ENCODE measurements at places on chromosomes 5 and 9.

DNA sequence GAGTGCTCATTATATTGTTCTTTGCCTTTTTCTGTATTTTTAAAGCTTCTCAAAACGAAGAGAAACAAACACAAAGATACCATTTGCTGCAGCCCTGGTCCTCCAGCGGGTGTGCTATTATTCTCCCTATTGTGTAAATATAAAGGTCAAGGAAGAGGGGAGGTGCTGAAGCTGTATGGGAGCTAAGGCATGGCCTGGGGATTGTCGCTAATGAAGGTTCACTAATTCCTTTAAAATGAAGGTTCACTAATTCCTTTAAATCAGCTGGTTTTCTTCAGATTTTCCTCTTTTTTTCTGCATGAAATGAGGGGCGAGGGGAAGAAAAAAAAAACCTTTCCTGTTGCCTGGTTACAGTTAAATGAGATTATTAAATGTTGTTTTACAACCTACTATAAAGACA lies 74.5 kb upstream of the MAP1B start:
- DNase-seq = no peak

- DNase-seq = no peak
These were observed 329.2 kb upstream of the CCNH start for GRCh38 chr5:87741881-87742280.

DNA sequence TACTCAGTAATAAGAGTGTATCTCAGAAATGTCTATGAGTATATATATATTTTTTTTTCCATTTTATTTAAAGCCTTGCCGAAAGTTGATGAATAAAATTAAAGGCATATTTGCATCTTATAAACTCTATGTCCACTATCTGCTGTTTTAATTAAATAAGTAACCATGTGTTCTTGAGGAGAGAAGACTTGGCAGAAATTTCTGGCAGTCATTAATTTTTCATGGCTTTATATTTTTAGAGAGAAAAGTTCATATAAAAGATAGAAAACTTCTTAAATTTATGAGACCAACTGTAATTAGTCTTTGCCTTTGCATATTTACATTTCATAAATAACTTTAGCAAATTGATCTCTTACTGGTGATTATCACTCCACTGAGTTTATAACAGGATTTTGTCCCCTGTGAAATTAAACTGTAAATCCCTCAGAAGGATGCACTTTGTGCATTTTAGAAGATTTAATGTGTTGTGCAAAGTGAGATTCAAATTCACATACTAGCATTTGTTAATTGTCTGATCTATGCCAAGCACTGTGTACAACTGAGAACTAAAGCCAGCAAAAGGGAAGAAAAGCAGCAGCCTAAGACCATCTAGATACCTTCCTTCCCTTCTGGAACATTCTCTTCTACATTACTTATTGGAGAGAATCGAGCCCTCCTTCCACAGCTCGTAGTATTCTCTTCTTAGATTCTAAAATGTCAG lies 108.7 kb downstream of the SNCAIP start:
- no peak for DNase-seq

- peak; percentile 66 for DNase-seq
These were observed 11.1 kb upstream of the LHFPL2 start for GRCh38 chr5:78659714-78660113.

GRCh38 chr9:10436756-10437155 lies 176.0 kb downstream of the PTPRD start:
- no peak for DNase-seq

- no peak for DNase-seq
These were observed 79.8 kb downstream of the TENT4A start for GRCh38 chr5:6792911-6793471.

DNA sequence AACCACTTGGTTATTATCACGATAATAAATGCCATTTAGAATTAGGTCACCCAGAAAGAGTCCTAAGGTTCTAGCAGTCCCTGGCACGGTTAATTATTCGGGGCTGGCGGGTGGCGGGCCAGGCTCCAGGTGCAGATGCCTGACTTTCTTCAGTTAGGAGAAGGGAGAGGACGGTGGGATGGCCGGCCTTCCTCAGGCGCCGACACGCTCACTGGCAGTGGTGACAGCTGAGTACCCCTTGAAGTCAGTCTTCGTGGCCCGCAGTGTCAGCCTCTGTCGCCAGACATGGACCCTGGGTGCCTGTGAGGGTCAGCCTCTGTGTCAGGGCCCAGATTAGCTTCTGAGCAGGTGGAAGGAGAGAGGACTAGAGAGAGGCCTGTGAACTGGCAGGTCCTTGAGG lies 21.1 kb upstream of the EXOC3 start:
- DNase-seq = no peak

DNA sequence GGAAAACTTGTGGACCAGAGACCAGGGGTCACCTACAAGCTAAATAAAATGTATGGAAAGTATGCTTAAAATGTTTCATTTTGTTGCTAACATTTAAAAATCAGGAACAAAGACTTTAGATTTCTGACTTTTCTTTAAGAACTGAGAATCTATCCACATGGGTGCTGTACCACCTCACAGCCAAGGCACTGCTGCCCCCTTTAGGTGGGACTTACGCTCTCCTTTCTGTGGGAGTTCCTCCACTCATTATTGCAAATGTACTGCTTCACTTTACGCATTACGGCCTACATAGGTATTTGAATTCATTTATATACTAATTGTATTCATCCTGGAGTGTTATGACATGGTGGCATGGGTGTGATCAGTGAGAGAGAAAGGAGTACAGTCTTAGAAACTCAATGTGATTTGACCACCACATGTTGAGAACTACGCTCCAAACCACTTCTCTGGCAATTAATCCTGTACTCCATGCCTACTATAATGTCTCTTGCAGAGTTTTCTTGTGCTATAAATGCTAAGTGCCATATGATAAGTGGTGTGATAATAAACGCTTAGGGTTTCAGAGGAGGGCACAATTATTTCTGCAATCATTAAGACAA lies 24.7 kb upstream of the CETN3 start:
- DNase-seq = peak; percentile 51

DNA sequence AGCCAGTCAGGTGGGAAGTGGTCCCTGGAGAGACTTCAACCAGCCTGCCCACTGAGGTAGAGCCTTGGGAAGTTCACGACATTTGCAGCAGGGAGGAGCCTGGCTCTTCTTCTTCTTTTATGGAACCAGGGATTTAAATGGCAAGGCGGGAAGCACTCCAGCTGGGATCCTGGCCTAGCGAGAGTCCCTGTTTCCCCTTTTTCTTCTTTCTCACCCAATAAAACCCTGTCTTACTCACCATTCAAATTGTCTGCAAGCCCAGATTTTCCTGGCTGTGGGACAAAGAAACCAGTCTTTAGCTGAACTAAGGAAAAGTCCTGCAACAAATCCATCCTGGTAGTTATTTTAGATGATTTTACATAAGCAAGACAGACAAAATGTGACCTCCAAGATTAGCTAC lies 503.7 kb downstream of the CDH10 start:
- DNase-seq = no peak

- DNase-seq = no peak
These were observed 55.9 kb upstream of the ORM1 start for GRCh38 chr9:114266969-114267368.

DNA sequence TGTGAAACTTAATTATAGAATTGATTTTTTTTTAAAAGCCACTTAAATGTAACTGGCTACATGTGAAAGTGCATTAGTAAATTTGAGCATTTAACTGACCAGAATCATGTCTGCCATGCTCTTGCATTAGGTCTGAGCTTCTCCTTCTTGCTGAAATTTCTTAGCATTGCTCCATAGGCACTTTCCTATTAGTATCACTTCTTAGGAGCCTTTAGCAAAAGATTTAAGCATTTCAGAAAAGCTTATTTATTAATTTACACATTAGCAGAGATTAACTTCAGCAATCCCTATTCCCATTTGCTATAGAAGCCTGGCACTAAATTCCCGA lies 211.0 kb downstream of the SNX18 start:
- no peak for DNase-seq

DNA sequence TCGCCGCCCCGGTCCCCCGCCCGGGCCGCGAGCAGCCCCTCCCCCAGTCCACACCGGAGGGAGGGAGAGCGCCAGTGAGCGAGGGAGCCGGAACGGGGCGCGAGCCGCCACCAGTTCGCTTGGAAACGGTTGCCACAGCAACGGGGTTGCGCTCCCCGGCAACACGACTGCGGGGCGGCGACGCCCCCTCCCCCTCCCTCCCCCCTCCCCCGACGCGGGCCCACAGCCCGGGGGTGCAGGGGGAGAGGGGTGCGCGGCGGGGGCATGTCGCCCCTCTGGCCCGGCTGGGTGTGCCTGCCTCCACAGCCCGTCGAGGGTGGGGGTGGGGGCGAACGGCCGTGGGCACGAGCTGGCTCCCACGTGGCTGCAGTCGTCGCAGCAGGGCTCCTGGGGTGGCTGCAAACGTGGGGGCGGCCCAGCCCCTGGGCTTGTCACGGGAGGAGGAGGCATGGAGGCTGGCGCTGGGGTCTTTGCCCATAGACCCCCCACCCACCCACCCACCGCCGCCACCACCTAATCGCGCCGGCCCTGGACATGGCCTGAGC lies 524 bp downstream of the PRR7 start:
- peak; percentile 36 for DNase-seq

GRCh38 chr9:27412963-27413362 lies 111.1 kb upstream of the IFNK start:
- DNase-seq = no peak

GRCh38 chr5:144092508-144092907 lies 78.0 kb downstream of the YIPF5 start:
- DNase-seq = peak; percentile 9

DNA sequence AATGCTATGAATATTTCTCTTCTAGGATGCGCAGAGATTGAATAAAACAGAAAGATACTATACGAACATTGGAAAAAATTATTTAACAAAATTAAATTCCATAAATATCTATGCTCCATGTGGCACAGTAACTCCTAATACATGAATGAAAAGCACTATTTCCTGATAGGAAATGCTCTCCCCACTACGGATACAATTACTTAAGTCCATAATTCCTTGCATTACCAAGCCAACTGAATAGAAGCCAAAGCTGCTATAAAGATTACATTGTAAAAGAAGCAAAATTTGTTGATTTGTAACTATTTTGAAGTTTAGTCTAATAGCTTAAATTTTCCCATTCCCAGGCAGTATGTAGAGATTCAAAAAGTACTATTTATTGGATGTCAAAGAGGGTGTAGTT lies 61.8 kb upstream of the SNX2 start:
- peak; percentile 74 for DNase-seq

DNA sequence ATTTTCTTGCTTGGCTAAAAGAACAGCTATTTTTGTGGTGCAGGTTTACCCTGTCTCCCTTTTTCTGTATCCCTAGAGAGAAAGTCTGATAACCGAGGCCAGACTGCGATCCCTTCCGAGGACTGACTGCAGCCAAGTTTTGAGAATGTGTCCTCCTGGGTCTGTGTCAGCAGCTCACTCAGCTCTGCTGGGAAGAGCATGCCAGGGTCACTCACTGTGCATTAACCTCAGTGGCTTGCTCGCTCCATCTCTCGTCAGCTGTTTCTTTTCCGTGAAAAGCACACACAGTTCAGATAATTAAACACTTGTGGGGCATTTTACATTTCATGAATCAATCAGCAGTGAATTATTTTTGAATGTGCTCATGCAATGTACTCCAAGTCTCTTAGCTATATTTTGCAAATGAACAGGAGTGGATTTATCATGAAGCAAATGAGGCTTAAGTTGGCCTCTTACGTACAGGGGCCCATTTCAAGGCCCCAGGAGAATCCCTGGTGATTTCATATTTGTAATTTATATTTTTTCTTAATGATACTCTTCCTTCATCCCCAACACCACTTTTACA lies 252.1 kb downstream of the SMARCA2 start:
- DNase-seq = peak; percentile 8

GRCh38 chr5:42894057-42894456 lies 82.4 kb upstream of the SELENOP start:
- no peak for DNase-seq

DNA sequence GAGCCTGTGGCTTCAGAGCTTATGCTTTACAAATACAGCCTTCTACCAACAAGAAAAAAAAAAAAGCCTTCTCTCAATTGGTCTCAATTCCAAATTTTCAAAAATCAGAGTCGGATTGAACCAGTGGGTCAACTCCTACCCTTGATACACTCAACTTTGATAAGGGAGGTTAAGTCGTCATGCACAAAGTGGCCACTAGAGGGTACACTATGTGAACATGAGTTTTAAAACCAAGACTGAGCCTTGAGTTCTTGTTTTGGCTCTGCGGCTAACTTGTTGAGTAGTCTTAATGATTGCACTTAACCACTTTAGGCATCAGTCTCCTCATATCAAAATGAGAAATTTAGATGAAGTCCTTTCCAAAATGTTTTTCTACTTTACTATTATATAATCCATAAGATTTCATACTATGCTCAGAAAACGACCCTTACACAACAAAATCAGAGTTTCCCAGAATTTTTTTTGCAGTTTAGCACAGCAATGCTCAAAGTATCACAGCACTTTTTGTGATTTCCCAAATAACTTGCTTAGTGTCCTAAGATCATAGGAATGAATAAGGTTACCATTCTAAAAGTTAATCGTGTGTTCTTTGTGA lies 92.9 kb upstream of the MTAP start:
- peak; percentile 30 for DNase-seq

DNA sequence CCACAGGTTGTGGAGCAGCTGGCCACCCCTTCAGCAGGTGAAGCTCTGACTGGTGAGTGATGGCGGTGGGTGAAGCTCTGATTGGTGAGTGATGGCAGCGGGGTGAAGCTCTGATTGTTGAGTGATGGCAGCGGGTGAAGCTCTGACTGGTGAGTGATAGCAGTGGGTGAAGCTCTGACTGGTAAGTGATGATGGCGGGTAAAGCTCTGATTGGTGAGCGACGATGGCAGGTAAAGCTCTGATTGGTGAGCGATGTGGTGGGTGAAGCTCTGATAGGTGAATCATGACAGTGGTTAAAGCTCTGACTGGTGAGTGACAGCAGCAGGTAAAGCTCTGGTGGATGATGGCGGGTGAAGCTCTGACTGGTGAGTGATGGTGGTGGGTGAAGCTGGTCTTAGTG lies 9.4 kb upstream of the ABO start:
- no peak for DNase-seq

GRCh38 chr5:133992429-133993155 lies 12.2 kb downstream of the VDAC1 start:
- no peak for DNase-seq

DNA sequence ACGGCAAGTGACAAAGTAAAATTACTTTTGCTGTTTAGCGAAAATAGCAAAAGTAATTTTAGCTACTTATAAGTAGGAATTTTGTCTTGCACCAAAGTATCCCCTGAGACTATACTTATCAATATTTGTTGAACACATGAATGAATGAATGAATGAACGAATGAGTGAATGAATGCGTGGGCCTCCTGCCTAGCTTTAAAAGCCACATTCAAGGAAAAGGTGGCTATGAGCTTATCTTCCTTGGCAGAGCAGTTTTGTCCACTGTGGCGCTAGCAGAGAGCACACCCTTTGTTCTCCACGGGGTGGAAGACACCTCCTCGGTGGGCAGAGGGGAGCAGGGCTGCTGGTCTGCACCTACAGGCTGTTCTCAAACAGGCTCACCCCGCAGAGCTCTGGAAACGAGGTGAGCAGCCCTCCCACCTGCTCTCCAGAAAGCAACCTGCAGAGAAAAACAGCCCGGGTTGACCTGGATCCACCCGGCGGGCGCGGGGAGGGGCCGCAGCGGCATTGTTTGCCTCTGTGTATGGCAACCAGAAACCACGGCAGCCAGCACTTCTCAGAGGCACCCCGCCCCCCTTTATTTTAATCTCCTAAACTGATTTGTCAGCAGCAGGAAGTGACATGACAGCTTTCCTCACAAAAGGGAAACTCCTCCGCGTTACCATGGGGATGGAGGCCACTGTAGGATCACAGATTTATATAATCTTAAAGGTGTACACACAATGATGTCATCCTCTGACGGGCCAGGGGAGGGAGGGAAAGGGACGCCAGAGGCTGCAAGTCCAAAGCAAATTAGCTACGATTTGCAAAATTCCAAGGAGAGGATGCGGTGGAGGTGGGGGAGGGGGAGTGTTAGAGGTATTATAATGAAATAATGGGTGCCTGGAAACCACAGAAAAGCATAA lies 5.9 kb downstream of the DUSP1 start:
- DNase-seq = peak; percentile 100

Data from dermis microvascular lymphatic vessel endothelial cell (primary cell).